ENCODE measurements at places on chromosomes 13 and 19. TPM values are rescaled to one million over a fixed set of nuclear protein-coding genes. Genes with fewer than 3 reads are reported as not detected.

DNA sequence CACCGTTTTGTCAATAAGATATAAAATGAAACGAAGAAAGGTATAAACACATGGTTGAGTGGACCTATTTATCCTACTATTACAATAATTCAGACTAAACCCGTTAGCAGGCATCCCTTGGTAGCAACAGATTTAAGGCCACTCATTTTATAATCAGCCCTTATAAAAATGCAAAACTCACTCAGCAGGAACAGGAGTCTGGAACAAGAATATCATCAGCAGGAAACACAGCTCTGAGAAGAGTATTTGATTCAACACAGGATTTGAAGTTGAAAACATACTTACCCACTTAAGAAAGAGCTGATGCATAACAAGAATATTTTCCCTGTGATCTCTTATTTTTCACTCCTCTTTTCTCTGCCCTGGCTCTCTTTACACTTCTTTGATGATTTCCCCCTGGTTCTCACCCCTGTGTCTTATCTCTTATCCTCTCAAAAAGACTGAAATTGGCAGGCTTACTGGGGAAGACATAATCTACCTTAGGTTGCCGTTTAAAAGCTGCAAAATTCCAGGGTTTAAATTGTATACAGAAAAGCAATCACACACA lies 1722.7 kb downstream of the SLITRK5 start:
- no peak for DNase-seq

DNA sequence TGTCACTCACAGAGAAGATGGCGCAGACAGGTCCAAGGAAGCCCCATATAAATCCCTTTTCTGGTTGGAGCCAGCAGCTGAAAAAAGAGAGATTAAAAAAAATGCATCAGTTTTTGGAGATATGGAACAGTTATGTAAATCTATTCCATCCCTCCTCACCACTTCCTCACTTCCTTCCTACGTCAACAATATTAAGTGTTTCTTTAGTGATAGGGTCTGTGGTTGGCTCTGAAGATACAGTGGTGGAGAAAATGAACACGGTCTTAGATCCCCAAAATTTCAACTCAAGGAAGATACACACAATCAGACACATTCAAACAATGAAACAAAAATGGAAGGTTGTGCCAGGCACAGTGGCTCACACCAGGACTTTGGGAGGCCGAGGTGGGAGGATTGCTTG lies 31.5 kb downstream of the ADGRE2 start:
- no peak for DNase-seq

DNA sequence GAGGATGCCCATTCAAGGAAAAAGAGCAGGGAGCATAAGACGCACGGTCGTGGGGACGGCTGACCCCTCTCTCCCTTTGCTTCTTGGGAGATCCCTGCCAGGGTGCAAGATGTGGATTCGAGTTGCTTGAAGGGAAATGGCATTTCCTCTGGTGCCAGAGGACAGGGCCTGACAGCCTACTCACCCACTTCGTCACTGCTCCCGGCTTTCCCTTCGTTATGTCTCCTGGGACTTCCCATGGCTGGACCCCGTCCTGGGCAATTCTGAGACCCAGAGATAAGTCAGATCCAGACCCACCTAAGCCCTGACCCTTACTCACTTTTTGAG lies 1.2 kb downstream of the TBC1D17 start:
- DNase-seq = no peak

DNA sequence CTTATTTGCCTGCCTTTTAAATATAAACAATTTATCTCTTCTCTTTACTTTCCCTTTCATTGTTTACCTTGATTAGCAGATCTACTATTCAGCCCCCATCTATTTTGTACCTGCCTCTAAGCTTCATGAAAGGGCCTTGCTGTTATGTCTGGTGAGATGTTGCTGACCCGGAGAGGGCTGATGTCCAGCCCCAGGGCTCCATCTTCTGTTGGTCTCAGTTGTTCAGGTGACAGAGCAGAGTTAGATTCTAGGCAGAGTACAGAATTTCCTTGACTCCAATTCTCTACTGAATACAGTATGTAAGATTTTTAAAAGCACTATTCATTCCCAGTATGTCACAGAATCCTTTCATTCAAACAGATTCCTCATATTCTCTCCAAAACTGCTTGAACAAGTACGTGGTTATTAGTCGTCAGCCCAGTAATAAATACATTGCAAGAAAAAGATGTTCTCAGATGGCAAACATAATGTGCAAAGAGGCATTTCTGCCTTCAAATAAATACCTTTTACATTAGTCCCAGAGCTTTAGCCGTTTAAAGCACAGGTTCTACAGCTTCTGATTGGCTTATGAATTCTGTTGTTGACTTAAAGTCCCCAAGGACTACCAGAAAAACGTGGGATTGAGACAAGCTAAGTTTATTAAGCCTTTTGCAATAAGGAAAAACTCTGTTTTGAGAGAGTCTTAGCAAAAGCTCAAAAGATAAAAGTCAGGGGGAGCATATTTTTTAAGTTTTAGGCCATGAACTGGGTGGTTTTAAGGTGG lies 159.1 kb downstream of the GPC5 start:
- no peak for DNase-seq

GRCh38 chr13:36778083-36778671 lies 40.8 kb upstream of the RFXAP start:
- DNase-seq = peak; percentile 74

GRCh38 chr13:113646921-113647340 lies 11.1 kb downstream of the ATP4B start:
- DNase-seq = no peak

DNA sequence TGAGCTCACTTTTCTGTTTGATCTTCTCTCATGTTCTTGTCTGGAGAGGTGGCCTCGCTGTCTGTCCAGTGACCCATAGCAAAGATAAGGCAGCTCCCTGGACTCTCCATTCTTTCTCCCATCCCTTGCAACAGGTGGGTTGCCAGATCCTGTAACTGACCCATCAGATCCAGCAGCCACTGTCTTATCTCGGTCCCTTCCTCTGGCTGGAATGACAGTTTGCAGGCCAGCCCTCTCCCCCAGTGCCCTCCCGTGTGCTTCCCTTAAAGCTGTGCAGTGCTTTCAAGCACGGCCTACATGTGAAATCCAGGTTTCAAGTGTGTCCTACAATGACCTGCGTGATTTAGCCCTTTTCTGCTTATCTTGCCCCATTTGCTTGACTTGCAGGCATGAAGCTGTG lies 3.7 kb downstream of the GTF3A start:
- no peak for DNase-seq

GRCh38 chr13:30354493-30355383 lies 47.4 kb upstream of the KATNAL1 start:
- DNase-seq = no peak

GRCh38 chr13:51874651-51875050 lies 12.9 kb downstream of the CCDC70 start:
- no peak for DNase-seq

GRCh38 chr13:98997738-98998641 lies 20.1 kb upstream of the DOCK9 start:
- DNase-seq = no peak

- DNase-seq = no peak
Observed at GRCh38 chr19:42569193-42569592, 25.5 kb downstream of the CEACAM8 start.

DNA sequence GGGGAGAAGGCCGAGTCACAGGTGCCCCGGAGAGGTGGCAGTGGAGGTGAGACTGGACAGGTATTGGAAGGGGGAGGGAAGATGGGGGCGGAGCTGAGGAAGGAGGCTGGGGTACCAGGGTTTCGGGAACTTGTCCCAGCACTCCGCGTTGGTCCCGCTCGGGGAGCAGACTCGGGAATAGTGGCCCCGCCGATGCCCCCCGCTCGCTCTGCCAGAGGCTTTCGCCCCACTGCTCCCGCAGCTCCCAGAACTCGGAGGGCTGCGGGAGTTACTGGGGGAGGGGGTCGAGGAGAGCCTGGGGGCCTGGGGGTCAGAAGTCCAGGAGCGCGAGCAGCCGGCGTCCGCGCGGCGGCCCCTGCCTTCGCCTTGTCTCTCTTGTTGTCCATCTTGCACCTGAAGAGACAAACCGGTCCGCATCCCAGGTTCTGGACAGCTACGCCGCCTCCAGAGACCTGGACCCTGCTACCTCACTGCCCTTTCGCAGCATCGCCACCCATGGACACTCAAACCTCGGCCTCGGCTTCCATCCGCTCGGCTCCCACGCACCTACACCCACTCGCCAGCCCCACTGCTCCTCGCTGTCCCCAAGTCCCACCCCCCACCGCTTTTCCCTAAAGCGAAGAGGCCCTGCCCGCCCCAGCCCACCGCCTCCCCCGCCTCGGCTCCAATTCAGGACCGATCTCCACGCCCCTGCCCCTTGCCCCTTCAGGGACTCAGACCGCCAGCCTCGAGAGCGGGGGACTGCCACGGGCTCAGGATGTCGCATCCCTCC lies 700 bp downstream of the PRR36 start:
- DNase-seq = no peak

DNA sequence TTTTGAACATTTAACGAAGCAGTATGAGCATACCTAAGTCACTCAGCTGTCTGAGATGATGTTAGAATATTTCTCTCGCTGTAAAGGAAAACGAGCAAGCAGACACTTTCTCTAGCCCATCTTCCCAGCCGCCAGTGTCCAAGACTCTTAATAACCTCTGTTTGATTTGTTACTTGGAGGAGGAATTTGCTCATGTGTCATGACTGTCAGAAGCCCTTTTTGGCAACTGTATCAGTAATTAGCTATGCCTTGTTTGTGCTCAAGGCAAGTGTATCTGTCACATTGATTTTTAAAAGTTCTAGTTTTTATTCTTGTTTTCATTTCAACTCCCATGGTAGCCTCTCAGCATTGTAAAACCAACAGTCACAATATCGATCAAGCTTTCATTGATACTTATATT lies 828.4 kb upstream of the SLC10A2 start:
- no peak for DNase-seq

DNA sequence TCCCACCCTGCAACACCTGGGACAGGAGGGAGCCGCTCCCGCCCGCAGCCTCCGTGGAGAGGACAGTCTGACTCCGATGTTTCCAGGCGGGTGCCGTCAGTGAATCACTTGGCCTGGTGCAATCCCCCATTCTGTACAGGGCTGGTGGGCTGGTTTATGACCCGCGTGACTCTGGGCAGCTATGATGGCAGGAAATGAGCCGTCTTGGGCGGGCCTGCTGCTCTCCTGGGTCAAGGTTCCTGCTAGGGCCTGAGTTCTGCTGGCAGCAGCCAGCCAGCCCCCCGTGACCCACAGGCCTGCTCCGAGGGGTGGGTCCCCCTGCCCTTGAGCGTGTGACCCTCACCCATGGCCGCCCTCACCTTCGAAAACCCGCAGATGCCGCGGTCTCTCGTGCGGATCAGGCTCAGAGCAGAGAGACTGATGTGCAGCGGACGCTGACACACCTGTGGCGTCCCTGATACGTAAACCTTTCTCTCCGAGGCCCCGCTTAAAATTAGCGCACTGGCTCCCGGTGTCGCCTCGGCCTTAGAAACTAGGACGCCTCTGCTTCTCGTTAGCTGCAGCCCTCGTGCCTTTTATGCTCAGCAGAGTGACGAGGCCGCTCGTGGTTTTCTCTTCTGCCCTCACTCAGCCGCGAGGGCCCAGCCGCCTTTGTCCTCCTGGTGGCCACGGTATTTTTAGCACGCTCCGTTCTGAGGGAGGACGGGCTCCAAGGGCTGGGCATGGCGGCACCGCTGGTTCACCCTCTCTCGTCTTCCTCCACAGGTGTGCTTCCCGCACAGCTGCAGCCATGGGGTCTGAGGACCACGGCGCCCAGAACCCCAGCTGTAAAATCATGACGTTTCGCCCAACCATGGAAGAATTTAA lies 63.4 kb downstream of the KDM4B start:
- DNase-seq = no peak

GRCh38 chr19:57443121-57443696 lies 8.1 kb downstream of the ZNF749 start:
- DNase-seq = no peak

Gene SOX1
- not detected for polyA plus RNA-seq

Gene VSTM1
- polyA plus RNA-seq = not detected

Gene IGFL3
- polyA plus RNA-seq = not detected

Gene ALOX5AP
- polyA plus RNA-seq = 0.62 TPM

Gene BRSK1
- polyA plus RNA-seq = 22.3 TPM

Gene IZUMO4
- 2.8 TPM for polyA plus RNA-seq

Gene GADD45B
- 84.0 TPM for polyA plus RNA-seq

Gene CYP2S1
- 2.1 TPM for polyA plus RNA-seq

Gene EDDM13
- polyA plus RNA-seq = not detected

Gene HSD17B14
- polyA plus RNA-seq = 4.5 TPM

Gene SIPA1L3
- 12.7 TPM for polyA plus RNA-seq

Gene ZNF579
- polyA plus RNA-seq = 10.7 TPM

Gene KANK3
- polyA plus RNA-seq = 0.07 TPM

Gene PSG11
- polyA plus RNA-seq = 0.07 TPM
